ENCODE measurements at places on chromosomes 3 and 15. TPM values are rescaled to one million over a fixed set of nuclear protein-coding genes. Genes with fewer than 3 reads are reported as not detected.

DNA sequence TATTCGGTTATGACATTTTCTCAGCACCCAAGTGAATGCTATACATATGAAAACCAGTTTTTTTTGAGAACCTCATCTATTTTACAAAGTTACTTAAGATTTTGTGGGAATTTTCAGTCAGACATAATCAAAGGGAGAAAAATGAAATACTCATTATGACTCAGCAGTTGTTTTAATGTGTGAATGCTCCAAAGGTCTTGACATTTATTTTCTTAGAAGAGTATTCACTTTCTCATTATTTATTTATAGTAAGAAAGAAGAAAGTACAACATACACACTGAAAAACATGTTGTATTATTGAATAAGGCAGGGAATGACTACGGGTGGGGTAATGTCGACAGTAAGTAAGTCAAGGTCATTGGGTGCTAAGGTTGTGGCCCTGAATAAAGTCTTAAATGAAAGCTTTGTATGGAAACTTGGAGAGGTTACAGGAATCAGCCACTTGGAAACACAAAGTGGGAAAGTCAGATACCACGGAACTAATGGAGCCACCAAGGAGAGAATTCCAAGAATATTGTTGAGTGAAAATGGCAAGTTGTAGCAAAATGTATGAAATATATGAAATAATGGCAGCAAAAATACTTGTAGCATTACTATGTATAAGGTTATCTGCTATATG lies 844.5 kb downstream of the TBL1XR1 start:
- DNase-seq, result no peak

GRCh38 chr3:109888026-109888425 lies 550.7 kb upstream of the DPPA4 start:
- DNase-seq, result no peak

DNA sequence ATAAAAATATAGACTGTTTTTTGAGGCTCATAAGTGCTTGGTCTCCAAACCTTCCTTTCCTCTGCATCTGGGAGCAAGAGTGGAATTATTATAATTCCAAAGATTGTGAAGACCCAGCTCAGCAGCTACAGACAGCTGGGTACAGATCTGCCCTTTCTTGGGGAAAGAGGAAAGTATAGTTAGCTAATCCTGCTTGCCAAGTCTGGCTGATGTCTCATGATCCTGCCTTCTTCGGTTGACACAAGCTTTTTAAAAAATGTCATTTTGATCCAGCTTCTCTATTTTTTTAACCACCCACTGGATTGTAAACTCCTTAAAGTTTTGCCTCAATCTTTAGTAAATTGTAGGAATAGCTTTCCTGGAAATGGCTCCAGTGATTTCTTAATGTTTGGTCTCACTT lies 181.1 kb downstream of the LRTM1 start:
- DNase-seq, result no peak

DNA sequence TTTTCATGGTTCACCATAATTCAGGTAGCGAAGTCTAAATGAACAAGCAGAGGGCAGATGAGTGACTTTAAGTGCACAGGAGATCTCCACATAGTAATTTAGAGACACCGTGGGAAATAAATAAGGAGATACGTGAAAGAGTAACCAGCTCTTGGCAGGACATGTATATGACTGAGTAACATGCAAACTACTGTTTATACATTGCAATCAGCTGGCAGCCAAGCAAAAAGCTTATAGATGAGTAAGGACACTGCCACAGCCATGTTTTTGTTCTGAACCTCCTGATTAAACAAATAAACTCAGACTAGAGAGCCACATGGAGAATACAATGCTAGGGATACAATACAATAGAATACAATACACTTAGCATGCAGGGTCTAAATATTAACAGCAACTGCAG lies 252.4 kb downstream of the FHIT start:
- no peak for DNase-seq

- no peak for DNase-seq
Measured at GRCh38 chr3:56288258-56288657, 180.0 kb downstream of the ERC2 start.

DNA sequence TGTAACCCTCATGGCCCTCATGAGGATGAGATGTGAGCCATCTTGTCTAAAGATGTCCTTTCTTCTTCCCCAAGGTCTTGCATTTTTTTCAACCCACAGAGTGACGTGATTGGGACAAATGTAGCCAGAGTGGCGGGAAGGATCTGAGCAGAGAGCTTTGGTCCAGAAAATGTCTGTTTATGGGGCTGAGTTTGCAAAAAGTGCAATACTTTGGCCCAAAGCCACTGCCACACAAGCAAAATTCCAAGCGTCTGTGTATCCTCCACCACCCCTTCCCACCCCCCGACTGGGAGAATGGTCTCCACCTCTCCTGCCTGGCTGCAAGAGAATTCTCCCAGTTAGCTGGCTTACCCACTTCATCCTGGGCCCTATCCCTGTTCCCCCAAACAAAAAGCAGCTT lies 246.9 kb upstream of the LRIG1 start:
- DNase-seq, result no peak

DNA sequence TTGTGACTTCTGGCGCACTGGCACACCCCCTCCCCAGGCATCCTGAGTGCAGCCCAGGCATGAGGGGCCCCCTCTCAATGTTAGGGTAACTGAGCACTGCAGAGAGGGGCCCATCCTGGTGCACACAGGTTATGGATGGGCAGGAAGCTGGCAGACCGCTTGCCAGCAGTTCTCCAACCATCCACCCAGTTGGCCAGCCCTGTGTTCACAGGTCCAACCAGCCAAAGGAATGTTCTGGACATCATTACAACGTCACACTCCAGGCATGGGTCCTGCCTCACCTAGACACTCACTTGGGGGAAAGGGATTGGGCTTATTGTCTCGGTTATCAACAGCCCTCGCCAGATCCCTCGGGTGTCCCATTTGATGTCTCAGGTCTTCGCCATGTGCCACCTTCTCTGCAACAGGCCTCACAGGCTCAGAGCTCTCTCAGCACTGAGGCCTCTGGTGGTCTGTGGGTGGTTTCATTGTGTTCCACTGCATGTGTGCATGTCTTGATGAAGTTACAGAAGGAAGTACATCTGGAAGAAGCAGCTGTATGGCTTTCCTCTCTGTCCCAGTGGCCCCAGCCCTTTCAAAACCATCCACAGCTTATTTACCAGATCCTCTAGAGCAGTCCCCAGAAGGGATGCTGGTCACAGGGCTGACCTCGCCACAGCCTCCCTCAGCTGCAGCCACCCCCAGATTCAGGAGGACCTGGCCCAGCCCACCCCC lies 23.7 kb downstream of the ADCY5 start:
- no peak for DNase-seq

GRCh38 chr15:90479656-90480055 lies 50.1 kb upstream of the CRTC3 start:
- DNase-seq, result peak; percentile 98

GRCh38 chr3:154753101-154753500 lies 323.1 kb upstream of the GPR149 start:
- no peak for DNase-seq

DNA sequence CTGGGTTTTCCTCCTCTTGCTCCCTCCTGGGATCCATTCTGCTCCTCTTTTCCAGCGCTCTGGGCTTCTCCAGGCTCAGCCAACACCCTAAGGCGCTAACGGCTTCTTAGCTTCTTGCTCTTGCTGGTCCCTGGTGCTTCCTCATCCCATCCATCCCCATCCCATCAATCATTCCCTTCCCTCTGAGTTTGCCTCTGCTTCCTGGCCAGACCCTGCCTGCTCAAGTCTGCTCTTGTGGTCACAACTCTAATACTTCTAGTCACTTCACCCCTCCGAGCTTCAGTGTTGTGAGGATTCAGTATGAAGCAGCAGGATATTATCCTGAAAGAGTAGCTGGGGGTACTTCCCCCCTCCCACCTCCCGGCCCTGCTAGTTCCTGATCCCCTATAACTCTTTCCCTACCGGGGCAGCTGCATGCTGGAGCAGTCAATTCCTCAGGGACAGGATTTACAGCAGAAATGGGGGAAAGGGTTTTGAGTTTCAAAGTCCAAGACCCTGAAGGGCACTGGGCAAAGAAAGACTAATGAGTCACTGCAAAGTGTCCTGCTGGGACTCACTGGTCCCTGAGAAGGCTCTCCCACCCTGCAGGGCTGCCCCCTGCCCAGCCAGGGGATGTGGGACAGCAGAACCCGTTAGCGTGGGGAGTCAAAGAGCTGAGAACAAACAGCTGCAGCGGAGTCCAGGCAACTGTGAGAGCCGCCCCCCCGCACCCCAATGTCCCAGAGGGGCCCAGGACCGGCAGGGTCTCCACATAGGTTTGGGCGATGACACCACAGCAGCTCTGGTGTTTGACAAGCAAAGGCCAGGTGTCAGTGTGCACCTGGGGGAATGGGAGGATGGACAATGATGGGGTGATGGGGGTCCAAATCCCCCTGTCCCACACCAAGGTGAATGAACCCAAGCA lies 2.3 kb upstream of the SYNM start:
- DNase-seq, result no peak

GRCh38 chr15:91471468-91471867 lies 371.4 kb downstream of the SV2B start:
- DNase-seq, result no peak

GRCh38 chr15:100671858-100672543 lies 69.6 kb downstream of the ASB7 start:
- DNase-seq, result peak; percentile 56

DNA sequence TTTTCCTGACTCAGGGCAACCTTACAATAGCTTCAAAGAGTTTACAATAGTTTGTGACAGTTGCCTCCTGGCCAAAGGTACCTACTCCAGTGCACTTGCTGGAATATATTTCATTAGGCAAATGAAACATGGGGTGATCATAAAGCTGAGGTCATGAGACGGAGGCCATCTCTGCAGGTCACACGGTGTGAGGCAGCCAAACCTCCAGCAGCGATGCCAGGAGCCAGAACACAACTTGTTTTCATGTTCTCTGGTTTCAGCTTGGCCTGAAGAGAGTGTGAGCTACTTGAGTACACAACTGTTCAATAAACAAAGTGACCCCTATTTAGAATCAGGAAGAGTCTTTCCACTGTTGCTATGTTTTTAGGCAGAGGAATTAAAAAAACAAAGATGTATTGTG lies 42.7 kb upstream of the PYGO1 start:
- DNase-seq, result no peak

DNA sequence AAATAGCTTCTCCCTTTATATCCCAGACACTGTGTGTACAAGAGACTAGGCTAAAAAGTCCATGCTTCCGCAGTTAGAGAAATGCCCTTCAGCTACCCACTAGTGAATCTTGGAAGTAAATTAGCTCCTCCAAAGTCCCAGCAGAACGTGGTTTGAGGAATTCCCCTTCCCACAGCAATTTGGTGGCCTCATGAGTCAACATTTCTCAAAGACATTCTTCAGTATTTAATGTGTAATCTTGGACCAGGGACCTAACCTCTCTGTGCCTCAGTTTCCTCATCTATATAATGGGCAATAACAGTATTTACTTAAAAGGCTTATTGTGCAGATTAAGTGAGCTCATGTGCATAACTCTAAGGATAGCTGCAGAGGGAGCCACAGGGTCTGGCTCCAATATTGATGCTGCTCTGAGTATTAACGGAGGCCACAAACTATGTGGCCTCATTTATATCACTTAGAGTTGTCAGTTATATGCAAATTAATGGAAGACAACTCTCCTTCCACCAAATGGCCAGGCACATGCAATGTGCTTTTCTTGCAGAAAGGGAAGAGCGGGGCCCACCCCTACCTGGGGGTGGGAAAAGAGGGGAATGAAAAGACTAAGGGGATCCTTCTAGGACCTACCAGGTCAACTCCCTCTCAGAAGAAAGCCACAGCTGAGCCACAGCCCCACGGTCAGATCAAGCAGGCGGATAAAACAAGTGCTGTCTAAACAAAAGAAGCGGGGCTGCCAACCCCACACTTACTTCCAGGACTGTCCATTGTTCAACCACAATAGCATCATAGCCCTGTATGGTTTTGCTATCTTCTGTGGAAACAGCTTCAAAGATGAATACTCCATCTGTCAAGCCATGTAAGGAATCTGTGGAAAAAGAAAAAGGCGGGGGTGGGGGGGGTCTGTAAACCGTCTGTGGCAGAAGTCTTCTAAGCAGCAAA lies 92.4 kb downstream of the OXNAD1 start:
- no peak for DNase-seq

- DNase-seq, result no peak
Measured at GRCh38 chr3:121659586-121659985, 1.1 kb downstream of the HCLS1 start.

MYRIP gene
- not detected for total RNA-seq

CATSPER2 gene
- 8.0 TPM for total RNA-seq

ANKUB1 gene
- not detected for total RNA-seq

LYSMD2 gene
- 11.1 TPM for total RNA-seq

GOLGA8G gene
- total RNA-seq, result not detected

UCN2 gene
- 2.8 TPM for total RNA-seq

DCLK3 gene
- not detected for total RNA-seq

FBXO40 gene
- total RNA-seq, result not detected

GPR62 gene
- total RNA-seq, result not detected

CA12 gene
- 3.8 TPM for total RNA-seq

CEP152 gene
- total RNA-seq, result 19.2 TPM

ST8SIA2 gene
- not detected for total RNA-seq

EIF4A2 gene
- 446 TPM for total RNA-seq
